ENCODE measurements at places on chromosomes 2 and 18.

DNA sequence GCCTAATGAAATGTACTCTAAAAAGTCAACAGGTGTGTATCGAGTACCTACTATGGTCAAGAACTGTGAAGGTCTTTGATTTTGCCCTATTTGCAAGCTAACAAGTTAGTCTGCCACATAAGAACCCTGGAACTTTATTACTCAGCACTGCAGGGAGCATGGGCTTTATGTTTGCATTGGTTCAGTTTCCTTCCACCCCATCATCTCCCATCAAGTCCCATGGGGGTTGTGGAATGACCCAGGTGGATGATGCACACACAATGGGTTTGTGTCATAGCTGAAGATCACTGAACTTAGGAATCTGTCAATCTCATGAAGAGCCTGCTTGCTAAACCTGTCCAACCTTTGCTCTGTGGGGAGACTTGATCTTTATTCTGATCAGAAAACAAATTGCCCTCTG, 265.5 kb downstream of the RPRM start:
- DNase-seq: no peak

GRCh38 chr2:212897296-212897695, 254.1 kb downstream of the IKZF2 start:
- DNase-seq: peak; percentile 56

GRCh38 chr2:74632939-74633312, 15.2 kb downstream of the M1AP start:
- peak; percentile 9 for DNase-seq

GRCh38 chr2:47076126-47076506, 79.0 kb downstream of the STPG4 start:
- DNase-seq: no peak
